ENCODE measurements at places on chromosomes 3 and 15.

DNA sequence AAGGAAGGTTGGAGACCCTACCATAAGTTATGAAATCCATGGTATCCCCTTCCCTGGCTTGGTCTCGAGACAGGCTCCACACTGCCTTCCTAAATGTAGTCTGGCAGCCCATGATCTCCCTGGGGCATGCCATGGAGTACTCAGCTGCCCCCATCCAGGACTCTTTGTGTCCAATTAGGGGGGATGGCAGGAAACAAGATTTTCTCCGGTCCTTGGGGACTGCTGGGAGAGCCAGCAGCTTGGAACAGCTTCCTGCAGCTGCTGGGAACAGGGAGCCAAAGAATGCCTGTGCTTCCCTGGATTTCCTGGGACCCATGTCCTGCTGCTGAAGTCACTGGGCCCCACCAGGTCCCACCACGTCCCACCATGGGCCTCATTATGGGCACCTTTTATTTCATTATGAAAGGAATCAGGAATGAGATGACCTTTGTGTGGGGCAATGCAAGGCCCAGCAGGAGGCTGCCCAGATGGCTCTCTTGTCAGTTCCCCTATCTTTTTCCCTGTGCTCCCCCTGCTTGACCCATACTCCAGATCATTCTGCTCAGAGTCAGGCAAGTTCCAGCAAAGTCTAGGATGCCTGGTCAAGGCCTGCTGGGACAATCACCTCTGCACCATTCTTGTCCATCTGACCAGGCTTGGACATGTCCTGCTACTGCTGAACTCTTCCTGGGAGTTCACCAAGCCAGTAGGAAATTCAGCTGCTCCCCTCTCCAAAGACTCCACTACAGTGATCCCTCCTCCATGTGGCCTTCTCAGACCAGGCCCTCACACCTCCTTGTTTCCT, 15.0 kb upstream of the DAG1 start:
- no peak for DNase-seq

DNA sequence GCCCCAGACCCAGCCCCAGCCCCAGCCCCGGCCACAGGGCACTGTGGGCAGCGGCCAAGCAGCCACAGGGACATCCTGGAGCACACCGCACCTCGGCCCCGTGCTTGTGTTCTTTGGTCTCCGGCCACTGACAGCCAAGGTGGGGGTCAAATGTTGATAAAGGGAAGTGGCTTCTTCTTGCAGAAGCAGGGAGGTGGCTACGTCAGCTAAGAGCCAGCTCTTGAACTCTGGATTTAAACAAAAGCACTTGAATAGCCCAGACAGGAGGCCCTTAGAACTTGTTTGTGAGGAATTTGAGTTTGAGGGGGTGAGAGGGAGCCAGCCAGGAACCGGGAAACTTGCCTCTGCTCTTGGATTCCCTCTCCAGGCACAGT, 135.8 kb upstream of the ABHD17C start:
- DNase-seq, result no peak

DNA sequence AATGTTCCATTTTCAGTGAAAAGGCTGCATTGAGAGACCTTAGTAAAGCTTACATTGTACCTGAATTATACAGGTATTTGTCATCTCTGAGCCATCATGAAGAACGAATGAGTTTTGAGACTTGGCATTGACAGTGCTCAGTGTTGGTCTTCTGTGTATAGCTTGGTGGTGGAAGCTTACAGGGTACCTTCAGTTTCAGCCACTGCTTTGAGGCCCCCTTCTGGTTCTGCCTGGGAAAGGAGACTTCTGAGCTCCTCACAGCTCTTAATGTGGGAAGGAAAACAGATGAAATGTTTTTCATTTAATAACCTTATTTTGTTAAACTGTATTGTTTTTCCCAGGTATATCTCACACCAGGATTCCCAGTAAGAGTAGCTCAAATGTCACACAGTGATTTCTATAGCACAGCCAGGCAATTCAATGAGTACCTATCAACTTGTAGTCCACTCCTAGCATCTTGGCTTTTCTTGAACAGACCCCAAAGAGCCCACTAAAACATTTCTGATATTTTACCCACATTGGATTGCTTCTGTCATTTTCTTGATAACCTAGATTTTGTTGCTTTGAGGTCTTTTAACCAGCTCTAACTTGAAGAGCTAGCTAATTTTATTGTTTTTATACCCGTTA, 5.6 kb downstream of the SERPINI1 start:
- DNase-seq, result no peak

DNA sequence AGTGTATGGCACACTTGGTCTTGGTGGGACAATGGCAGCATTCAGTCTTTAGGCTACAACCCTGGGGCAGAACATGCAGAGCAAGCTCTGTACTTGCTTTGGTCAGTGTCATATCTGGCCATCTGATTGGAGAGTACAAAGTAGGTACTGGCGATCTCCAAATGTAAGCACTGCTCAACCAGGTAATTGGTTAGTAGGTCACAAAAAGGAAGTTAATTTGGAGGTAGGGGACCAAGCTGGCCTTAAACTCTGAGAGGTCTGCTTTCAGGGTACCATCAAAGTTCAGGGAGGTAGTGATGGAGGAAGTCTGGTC, 3.3 kb upstream of the ABHD5 start:
- no peak for DNase-seq

DNA sequence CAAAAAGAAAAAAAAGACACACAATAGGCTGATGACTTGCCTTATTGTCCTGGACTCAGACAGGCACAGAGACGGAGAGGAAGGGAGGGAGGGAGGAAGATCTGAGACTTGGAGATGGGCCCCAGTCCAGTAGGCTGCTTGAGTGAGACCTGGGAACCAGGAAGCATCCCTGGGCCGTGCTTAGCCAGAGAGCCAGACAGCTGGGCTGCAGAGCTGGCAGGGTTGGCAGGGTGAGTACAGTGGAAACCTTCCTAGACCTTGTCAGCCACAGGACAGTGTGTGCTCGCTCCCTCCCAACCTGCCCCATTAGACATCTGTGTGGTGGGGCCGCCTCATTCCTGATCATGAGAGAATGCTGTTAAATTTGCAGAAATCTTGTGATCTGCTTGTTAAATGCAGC, 107.9 kb upstream of the ALDH1A3 start:
- no peak for DNase-seq

GRCh38 chr3:53650424-53650823, 156.0 kb downstream of the CACNA1D start:
- no peak for DNase-seq

DNA sequence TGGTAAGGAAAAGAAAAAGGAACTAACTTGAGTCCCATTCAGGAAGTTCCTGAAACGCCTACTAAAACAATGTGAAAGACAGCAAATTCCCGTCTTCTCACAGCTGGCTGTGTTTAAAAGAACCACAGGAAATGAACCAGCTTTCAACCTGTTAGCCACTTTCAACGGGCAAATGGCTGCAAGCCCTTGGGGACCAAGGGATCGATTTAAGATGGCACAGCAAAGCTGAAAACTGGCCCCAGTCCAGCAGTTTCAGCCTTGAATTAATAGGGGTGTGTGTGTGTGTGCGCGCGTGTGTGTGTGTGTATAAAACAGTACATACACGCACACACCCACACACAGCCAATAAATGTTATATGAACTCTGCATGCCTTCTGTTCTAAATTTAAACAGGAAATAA, 168.7 kb upstream of the TMCO5A start:
- no peak for DNase-seq

DNA sequence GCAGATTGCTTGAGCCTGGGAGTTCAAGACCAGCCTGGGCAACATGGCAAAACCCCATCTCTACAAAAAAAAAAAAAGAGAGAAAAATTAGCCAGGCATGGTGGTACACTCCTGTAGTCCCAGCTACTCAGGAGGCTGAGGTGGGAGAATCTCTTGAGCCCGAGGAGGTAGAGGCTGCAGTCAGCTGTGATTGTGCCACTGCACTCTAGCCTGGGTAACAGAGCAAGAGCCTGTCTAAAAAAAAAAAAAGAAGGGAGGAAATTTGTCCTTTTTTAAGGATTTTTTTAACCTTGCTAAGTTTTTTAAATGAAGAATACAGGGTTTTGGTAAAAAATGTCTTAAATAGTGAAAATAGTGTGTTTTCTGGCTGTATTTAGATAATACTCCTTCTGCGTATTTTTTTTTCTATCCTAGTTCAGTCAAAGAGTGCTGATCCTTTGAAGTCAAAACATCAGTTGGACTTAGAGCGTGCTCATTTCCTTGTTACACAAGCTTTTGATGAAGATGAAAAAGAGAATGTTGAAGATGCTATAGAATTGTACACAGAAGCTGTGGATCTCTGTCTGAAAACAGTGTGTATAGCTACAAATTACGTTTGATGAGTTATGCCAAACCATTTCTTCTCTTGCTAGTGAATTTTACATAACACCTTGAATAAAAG, 11.1 kb downstream of the CAPN7 start:
- DNase-seq, result no peak

DNA sequence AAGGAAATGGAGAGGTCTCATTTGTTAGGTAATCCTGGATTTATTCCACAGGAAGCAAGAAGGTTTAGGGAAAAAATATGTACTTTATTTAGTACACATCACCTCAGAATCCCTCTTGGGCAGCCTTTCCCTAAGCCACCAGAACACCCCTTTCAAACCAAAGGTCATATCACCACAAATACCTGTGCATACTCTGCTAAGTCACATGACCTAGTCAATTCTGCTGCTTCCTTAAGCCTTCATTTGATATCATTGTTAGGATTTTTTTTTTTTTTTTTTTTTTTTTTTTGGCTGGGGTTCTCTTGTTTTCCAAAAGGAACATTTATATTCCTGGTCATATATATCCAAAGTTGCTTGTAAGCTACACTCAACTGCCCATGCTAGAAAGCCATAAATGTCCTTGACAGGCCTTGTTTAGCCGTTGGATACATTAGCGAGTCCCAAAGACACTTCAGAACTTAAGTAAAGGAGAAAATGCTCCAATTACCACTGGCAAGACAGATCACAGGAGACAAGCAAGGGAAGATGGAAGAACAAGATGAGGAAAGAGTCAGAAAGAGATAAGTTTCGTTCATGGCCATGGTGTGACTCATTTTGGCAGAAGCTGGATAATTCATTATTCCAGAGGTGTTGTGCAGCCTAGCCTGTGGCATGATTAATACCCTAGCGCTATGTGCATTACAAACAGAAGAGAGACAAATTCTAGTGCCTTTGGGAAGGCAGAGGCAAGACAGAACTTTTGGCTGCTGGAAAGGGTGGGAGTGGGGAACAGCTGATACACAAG, 155.6 kb upstream of the SLC2A2 start:
- no peak for DNase-seq

DNA sequence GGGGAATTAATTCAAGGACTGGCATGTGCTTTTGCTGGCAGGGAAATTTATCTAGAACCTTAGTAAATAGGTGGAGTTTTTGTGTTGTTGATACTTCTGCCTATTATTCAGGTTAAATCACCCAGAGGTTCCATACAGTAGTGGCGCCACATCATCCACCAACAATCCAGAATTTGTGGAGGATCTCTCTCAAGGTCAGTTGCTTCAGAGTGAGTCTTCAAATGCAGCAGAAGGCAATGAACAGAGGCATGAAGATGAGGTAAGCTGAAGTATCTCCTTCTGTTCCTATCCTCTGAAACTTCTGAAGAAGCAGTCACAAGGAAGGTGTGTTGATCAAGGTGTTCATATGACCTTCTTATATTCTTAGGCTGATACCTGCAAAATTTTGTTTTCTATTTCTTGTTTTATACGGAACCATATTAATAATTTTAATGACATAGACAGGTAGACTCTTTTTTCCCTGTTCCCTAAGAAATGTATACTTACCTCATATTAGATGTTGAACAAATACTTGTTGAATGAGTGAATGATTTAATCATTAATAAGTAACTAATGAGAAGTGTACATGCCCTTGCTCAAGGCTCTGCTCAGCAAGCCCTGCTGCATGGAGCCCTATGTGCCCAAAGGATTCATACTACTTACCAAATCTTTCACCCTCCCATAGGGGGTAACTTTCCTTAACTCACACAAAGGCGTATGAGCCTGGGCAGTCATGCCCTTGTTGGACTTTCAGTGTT, 43.6 kb downstream of the HMG20A start:
- DNase-seq, result no peak

GRCh38 chr3:42905740-42906069, 237 bp upstream of the ZNF662 start:
- no peak for DNase-seq

DNA sequence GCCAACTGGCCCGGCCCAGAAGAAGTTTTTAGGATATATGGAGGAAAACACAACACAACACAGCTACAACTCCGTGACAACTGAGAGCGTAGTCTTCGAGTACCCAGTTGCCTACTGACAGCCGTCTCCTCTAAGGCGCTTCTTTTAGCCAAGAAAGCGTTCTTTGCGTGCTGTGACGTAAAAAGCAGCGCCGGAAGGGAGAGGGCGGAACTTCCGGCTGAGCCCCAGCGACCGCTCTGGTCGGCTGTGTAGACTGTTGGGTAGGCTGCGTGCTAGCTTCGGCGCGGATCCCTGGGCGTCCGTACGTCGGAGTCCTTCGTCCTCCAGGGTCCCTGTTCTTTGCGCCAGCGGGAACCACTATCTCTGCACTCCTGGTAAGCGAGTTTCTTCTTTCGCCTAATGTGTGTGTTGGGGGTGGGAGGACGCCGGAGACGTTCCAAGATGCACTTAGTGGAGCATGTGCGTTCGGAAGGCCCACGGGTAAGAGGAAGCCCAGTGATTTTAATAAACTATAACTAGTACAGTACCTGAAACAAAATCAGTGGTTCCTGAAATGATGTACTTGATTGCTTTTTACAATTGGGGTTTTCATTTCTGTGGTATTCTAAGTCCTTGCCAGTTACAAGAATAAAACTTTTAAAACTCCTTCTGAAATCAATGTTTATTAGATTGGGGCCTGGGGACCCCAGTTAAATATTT, at the start of gene TRMT10C:
TSS of gene TRMT10C (plus strand) at position 239 of the 699 bp plus-strand sequence. CDS start 2,914 bp downstream, outside the sequence.
- peak; percentile 88 for DNase-seq

DNA sequence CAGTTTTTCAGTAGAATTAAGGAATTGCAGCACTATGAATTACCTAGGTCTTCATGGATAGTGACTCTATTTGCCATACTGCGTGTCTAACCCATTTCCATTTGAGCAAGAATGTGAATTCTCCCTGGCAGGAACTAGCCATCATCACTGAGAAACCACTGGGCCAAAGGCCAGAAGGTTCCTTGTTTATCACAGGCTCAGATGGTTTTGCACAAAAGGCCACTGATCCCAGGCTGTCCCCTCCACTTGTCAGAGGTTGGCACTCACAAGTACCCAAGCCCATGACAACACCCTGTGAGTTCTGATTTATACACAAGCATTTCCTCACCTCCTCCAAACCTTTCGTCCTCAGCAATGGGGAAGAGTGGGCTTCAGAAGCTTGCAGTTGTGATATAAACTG, 131.8 kb downstream of the FOXB1 start:
- DNase-seq, result no peak

DNA sequence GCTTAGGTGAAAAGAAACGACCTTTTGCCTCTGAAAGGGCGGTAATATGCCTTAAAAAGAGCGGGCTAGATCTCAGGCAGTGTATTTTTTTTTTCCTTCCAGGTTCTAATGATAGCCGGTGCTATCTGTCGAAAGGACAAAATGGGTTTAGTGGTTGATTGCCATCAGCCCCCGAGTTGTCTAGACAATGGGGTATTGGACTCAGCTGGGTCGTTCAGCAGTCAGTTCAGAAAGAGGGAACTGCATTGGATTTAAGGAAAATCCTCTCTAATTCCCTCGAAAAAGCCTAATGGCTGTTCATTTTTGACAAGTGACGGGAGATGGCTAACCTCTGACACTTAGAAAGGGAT, 728 bp downstream of the EIF2B5 start:
- DNase-seq, result no peak

GRCh38 chr3:29627136-29628117, 346.6 kb downstream of the RBMS3 start:
- DNase-seq, result no peak

Data from T follicular helper cell (primary cell).